Karpas-422 (cell line): ENCODE measurements at places on chromosomes 2 and 18.

GRCh38 chr2:238406221-238406997 is 20.3 kb upstream of the ASB1 start:
- no peak for DNase-seq

DNA sequence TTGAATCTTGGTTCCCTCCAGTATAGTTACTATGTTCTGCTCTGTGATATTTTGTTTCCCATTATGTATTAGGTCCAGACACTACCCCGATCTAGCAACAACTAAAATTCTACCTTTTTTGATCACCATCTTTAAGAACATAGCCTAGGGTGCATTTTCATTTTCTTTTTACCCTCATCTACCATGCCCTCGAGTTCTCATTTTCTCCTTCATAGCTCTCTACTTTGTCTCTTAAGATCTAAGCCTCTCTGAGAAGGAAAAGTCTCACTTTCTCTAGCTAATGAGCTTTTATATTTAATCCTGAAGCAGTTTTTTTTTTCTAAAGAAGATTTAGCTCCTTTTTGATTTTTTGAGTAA is 1089.4 kb upstream of the SLC39A10 start:
- no peak for DNase-seq

- DNase-seq, result no peak
Observed at GRCh38 chr18:62381373-62381772, 56.3 kb downstream of the TNFRSF11A start.

DNA sequence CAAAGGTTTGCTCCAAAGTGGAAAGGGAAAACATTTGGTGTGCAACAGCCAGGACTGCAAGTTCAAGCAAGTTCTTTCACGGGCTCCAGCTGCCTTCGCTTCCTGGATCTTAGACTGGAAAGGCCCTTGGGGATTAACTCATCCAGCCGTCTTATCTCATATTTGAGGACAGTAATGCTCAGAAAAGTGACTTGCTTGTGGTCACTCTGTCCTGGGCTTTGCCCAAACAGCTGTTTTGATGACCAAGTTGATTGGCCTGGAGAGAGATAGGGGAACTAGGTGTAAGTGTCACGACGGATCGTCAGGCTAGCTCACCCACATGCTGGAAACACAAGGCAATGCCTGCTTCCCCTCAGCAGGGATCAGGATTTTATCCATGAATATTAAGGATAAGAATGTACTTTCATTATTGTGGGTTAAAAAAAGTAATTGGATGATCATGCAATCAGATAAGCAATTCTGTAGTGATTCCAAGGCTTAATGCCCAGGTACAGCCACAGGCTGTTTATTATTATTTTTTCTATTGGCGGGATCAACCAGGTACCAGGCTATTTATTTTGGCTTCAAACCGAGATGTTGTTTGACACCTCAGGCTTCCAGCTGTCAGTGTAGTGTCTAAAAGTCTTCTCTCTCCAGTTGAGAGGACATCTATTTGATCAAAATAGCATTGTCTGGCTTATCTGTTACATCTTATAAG is 162.5 kb upstream of the EPAS1 start:
- no peak for DNase-seq
